ENCODE measurements at places on chromosomes 7 and 10. TPM values are rescaled to one million over a fixed set of nuclear protein-coding genes. Genes with fewer than 3 reads are reported as not detected.

DNA sequence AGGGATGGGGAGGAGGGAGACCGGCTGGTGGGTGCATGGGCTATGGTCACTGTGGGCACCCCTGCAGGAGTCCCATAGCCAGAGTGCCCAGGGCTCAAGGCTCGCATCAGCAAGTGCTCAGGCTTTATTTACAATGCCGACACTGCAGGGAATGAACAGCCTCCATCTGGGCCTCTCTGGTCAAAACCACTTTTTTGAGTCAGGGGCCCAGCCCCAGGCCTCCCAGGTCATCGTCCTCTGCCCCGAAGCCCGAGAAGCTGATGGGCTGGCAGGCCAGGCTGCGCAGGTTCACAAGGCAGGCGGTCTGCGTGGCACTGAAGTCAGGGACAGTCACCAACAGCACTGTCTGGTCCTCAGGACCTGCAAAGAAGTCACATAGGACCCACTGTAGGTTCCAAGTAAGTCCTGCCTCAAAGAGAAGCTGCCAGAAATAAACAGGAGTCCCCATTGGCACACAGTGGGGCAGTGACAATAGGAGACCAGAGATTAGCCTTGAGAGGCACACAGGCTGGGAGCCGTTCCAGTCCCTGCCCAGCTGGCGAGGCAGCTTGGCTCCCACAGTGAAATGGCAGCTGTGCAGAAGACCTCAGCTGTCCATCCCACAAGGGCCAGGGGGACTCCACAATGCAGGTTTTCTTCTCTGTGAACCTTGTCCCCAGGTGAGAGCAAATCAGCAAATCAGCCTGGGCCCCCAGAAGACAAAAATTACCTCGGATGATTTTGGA lies 8.6 kb downstream of the POLD2 start:
- H3K4me3 ChIP-seq = no peak overlapping the region
- H3K4me1 ChIP-seq = no peaks in the 10 kb centered on the region

- H3K27me3 ChIP-seq = no peaks in the 10 kb centered on the region
- H3K27ac ChIP-seq = no peak overlapping the region
- H3K36me3 ChIP-seq = no peaks in the 10 kb centered on the region
- DNase-seq = no peak
- no peak overlapping the region for H3K4me3 ChIP-seq
These were observed 21.8 kb upstream of the DUSP5 start for GRCh38 chr10:110475722-110476515.

The NME8 gene
- total RNA-seq = not detected

- DNase-seq = peak; percentile 18
- H3K36me3 ChIP-seq = no peaks in the 10 kb centered on the region
- no peak overlapping the region for H3K4me3 ChIP-seq
These were observed 166.0 kb upstream of the SP4 start for GRCh38 chr7:21261627-21262594.

DNA sequence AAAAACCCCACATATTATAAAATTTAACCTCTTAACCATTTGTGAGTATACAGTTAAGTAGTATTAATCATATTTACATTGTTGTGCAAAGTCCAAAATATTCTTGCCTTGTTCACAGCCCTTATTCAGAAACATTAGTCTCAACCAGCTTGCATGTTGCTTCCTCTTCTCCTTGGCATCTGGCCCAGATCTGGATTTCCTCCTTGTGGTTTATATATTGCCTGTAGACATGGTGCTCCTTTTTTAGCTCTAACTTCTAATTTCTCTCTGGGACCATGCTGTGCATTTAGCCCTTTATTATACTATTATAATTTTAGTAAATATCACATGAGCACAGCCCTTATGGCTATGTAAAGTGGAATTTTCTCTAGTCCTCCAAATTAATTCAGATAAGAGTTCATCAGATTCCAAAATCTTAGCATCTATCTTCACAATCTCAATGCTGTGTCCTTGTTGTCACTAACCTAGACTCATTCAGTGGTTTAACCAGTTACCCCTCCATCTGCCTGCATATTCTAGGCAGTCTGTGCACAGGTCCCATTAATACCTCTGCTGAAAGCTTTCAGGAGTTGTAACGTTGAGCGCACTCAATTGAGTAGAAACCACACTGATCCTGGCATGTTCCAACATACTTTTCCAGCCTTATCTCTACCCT lies 7.9 kb downstream of the CPED1 start:
- H3K4me1 ChIP-seq = peaks cover 10% of the 10 kb centered on the region
- no peaks in the 10 kb centered on the region for H3K36me3 ChIP-seq
- no peaks in the 10 kb centered on the region for H3K27me3 ChIP-seq
- H3K27ac ChIP-seq = peak overlapping the region; percentile 28

DNA sequence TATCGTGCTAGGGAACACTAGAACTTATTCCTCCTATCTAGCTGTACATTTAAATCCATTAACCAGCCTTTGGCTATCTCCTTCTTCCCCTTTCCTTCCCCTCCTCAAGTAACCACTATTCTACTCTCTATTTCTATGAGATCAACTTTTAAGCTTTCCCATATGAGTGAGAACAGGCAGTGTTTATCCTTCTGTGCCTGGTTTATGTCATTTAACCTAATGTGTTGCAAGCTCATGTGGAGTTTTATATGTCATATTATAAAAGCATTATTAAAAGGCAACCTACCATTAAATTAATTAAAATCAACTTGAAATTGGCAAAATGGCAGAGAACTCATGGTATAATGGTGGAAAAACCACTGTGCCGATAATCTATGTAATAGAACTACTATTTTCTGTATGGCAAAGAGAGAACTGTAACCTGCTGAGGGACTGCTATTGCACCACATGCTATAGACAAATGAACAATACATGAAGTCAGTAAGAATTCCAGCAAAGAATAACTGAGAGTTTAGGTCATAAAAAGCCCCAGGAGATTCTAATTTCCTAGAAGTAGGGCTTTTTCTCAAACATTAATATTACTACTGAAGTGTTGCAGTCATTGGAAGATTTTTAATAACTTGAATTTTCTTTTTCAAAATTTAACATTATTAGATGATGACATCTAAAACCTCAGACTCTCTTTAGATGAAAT lies 81.8 kb downstream of the LRRN3 start:
- DNase-seq = peak; percentile 1
- no peak overlapping the region for H3K4me3 ChIP-seq
- no peaks in the 10 kb centered on the region for H3K4me1 ChIP-seq
- H3K27me3 ChIP-seq = no peaks in the 10 kb centered on the region
- no peak overlapping the region for H3K27ac ChIP-seq

DNA sequence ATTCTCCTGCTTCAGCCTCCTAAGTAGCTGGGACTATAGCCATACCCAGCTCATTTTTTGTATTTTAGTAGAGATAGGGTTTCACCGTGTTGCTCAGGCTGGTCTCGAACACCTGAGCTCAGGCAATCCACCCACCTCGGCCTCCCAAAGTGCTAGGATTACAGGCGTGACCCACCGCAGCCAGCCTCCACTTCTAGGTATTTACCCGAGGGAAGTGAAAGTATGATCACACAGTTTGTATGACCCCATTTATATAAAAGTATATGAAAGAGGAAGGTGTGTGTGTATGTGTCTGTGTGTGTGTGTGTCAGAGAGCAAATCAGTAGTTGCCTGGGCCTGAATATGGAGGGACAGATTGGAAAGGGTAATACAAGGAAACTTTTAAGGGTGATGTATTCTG lies 2.0 kb upstream of the PURB start:
- peaks cover 9% of the 10 kb centered on the region for H3K36me3 ChIP-seq
- DNase-seq = no peak
- H3K4me3 ChIP-seq = no peak overlapping the region
- no peak overlapping the region for H3K27ac ChIP-seq

The CALCR gene
- not detected for total RNA-seq

- no peak overlapping the region for H3K4me3 ChIP-seq
- H3K27me3 ChIP-seq = peaks cover 24% of the 10 kb centered on the region
- no peaks in the 10 kb centered on the region for H3K36me3 ChIP-seq
- H3K4me1 ChIP-seq = no peaks in the 10 kb centered on the region
- no peak for DNase-seq
- no peak overlapping the region for H3K27ac ChIP-seq
These were observed 27.4 kb upstream of the GOLGA7B start for GRCh38 chr10:97822261-97822687.

The EPDR1 gene
- not detected for total RNA-seq

The ADAM22 gene
- 0.18 TPM for total RNA-seq

DNA sequence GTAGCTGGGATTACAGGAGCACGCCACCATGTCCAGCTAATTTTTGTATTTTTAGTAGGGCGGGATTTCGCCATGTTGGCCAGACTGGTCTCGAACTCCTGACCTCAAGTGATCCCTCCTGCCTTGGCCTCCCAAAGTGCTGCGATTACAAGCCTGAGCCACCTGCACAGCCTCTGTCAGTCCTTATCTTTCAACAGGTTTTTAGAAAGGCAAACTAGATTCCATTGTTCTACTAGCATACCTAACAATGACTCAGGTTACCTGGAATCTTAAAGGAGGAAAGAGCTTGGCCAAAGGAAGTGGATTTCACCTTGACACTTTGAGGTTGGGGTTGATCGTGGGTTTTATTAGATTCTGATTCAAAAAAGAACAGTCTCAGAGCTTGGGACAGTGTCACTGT lies 3.2 kb downstream of the ABCC2 start:
- H3K36me3 ChIP-seq = no peaks in the 10 kb centered on the region
- no peak overlapping the region for H3K27ac ChIP-seq
- H3K27me3 ChIP-seq = no peaks in the 10 kb centered on the region

DNA sequence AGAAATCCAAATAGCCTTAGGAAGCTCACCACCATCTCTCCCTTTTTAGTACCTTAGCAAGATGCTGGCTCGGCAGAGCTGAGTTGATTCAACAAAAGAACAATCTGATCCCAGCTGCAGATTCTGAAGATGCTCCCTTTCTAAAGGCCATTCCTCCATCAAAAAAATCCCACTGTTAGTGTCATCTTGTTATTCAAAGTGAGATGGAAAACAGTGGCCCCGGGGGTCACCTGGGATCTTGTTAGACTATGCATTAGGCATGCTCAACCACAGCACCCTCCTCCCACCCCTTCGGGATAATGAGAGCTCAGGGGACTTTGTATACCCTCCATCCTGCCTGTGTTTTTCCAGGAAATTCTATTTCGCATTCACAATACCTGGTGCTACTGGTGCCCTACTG lies 2.4 kb downstream of the NCAPG2 start:
- H3K4me1 ChIP-seq = peaks cover 7% of the 10 kb centered on the region
- no peaks in the 10 kb centered on the region for H3K27me3 ChIP-seq
- peaks cover 4% of the 10 kb centered on the region for H3K36me3 ChIP-seq
- H3K4me3 ChIP-seq = no peak overlapping the region
- no peak for DNase-seq

The TMEM184A gene
- total RNA-seq = 0.28 TPM

The GALNT17 gene
- total RNA-seq = not detected

DNA sequence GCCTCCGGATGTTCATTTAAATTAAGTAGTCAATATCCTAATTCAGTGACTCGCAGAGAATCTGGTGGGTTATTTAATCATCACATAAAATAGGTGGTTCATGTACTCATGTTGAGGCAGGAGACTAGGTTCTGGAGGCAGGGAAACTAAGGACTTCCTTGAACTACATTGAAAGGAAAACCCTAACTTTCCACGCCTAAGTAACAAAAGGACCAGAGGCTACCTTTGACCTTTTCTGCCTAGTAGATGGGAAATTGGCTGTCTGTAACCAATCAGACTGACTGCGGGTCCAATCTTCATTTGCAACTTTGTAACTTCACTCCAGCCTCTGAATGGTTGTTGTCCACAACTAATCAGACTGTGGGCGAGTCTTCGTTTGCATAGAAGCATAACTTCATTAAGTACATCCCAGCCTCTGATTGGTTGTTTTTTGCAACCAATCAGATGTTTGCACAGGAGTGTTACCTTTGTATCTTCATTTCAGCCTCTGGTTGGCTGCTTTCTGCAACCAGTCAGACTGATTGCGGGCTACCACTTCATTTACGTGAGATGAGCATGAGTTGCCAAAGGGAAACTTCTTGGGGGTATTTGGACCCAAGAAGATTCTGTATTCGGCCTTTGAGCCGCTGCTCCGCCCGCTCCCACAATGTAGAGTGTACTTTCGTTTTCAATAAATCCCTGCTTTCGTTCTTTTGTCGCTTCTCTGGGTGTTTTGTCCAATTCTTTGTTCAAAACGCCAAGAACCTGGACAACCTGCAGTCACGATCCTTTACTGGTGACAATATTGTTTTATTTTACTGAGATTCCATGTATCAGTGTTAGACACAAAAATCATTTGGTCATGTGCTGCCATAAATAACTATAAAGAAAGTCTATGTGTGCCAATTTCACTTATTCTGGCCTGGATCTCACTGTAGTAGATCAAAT lies 1.7 kb upstream of the ST7 start:
- no peaks in the 10 kb centered on the region for H3K36me3 ChIP-seq
- no peaks in the 10 kb centered on the region for H3K27me3 ChIP-seq
- H3K4me3 ChIP-seq = no peak overlapping the region
- DNase-seq = no peak
- peaks cover 9% of the 10 kb centered on the region for H3K4me1 ChIP-seq

DNA sequence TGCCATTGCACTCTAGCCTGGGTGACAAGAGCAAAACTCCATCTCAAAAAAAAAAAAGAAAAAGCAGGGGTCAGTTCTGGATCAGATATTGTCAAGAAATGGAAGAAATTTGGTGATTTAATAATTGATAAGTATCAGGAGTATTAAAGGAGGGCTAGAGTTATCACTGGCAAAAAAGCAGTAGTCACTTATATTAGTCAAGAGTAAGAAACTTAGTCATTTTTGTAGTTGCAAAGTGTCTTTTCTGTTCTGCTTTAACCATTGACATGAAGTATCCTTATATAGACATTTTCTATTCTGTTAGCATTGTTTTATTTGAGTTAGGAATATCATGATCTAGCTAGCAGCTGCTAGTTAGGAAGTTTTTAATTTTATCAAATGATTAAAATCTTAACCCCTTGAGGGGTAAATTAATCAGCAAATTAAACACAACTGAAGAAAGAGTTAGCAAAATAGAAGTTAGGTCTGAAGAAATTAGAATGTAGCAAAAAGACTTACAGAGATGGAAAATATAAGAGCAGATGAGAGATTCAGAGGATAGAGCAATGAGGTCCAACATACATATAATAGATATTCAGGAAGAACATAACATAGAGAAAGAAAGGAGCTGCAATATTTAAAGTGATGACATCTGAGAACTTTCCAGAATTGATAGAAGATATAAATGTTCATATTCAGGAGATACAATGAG lies 7.3 kb upstream of the CCDC6 start:
- no peak overlapping the region for H3K4me3 ChIP-seq
- H3K36me3 ChIP-seq = no peaks in the 10 kb centered on the region
- no peaks in the 10 kb centered on the region for H3K27me3 ChIP-seq
- H3K27ac ChIP-seq = no peak overlapping the region

The OR2A12 gene
- total RNA-seq = not detected

- H3K36me3 ChIP-seq = no peaks in the 10 kb centered on the region
- H3K27me3 ChIP-seq = peaks cover 24% of the 10 kb centered on the region
- H3K27ac ChIP-seq = no peak overlapping the region
- H3K4me3 ChIP-seq = no peak overlapping the region
- no peak for DNase-seq
- H3K4me1 ChIP-seq = peaks cover 5% of the 10 kb centered on the region
These were observed 20.0 kb downstream of the MYO1G start for GRCh38 chr7:44958645-44959344.

GRCh38 chr7:2099048-2099957 lies 133.4 kb downstream of the MAD1L1 start:
- peak; percentile 44 for DNase-seq
- no peaks in the 10 kb centered on the region for H3K27me3 ChIP-seq
- no peak overlapping the region for H3K4me3 ChIP-seq

GRCh38 chr10:89283025-89283935 lies 18.6 kb upstream of the IFIT2 start:
- peak; percentile 64 for DNase-seq
- H3K4me1 ChIP-seq = peaks cover 25% of the 10 kb centered on the region
- H3K27me3 ChIP-seq = no peaks in the 10 kb centered on the region

Measured in IMR-90 (cell line).